ENCODE measurements at places on chromosomes 12 and 14.

DNA sequence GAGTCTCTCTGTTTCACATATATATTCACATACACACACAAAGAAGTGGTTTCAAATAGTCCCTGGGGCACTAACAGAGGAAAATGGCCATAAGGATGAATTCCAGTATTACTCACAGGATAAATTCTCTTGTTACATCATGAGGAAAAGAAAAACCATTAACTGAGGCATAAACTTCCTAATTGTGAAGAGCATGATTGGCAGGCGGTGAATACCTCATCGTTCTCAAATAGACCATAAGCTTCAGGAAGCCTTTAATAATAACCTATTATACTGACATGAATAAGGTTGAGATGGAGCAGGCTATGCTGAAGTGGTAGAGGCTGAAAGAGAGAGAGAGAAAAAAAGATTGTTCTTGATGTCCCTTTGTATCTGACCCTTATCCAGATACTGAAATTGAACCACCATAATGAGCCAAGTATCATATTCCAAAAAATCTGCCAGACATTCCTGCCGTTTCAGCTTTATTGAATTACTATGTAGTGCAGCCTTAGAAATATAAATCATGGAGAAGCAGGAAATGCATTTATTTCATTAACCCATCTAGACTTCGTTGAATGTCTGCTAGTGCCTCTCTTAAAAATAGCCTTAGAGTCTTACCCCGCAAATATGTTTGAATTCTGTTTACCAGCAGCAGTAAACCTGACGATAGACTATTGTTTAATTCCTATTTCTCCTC, 86.8 kb downstream of the NUAK1 start:
- DNase-seq: no peak

GRCh38 chr14:100271247-100271939, 32.4 kb downstream of the YY1 start:
- DNase-seq: no peak

GRCh38 chr12:40769846-40770245, 77.6 kb downstream of the CNTN1 start:
- no peak for DNase-seq

- DNase-seq: no peak
These were observed 117.4 kb downstream of the EML1 start for GRCh38 chr14:99910337-99911309.

DNA sequence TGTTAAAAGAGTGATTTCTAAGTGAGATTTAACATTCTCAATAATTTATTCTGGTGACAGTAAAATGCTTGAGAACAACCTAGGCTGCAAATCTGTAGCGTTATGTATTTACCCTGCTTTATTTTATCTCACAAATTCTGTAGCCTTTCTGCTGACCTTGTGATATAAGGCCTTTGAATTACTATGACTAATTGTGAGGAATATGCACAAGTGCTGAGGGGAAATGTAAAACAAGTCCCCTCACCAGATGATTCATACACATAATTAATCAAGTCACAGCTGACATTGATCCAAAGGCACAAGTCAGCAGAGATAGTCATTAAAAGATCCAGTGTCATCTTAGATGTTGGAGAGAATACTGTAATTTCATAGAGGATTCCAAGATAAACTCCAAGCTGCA, 992.7 kb upstream of the USP15 start:
- DNase-seq: no peak

DNA sequence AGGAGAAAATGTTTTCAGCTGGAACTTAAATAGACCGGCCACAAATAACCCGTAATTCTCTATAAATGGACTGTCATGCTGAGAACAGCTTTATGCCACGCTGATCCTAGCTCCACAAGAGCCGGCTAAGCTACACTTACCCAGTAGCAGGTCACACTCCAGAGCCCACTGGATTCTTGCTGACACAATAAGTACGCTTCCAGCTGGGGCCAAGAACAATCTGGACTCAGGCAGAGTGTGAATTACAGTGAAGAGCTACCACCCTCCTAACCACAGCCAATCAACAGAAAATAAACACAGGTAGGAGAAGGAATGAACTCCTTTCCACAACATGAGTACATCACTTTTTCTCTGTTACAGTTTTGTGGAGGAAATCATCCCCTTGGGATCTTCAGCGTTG, 531.3 kb downstream of the GALC start:
- no peak for DNase-seq

DNA sequence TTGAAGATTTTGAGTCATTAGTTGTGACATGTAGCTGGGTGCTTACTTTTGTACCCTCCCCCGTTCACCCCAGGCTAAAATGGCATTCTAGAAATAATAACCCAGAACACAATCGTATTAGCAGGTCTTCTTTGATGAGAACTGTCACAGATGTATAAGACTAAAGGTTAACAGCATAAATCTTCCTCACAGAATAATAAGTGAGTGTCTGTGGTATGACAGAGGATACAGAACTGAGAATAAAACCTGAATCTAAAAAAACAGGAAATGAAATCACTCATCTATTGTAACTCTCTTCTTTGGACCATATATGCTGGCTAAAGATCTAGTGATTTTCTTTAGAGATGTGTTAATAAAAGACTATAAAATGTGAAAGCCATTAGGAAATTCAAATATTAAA, 746.6 kb downstream of the LRFN5 start:
- DNase-seq: no peak

GRCh38 chr14:61140872-61141271, 140.3 kb downstream of the TMEM30B start:
- no peak for DNase-seq

GRCh38 chr14:93533842-93534241, 103.1 kb downstream of the UNC79 start:
- DNase-seq: no peak

- DNase-seq: no peak
These were observed 1.6 kb downstream of the INSM2 start for GRCh38 chr14:35535483-35536112.

DNA sequence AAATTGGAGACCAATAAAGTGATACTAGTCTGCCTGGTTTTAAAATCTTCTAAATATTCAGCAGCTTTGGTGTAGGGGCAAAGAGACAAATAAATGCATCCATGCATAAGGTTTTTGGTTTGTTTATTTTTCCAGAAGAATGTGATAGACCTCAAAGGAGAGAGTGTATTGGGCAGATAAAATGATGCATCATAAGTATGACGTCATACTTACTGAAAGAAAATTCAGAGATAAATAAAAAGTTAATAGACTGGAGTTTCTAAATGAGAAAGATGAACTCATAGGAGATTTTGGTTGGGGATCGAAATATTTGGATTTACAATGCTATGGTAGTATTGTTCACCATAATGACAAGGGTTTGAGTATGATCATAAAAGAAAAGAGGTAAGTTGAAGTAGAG, 10.2 kb downstream of the SYT10 start:
- no peak for DNase-seq

- no peak for DNase-seq
These were observed 130.2 kb downstream of the RBM19 start for GRCh38 chr12:113835896-113836295.

DNA sequence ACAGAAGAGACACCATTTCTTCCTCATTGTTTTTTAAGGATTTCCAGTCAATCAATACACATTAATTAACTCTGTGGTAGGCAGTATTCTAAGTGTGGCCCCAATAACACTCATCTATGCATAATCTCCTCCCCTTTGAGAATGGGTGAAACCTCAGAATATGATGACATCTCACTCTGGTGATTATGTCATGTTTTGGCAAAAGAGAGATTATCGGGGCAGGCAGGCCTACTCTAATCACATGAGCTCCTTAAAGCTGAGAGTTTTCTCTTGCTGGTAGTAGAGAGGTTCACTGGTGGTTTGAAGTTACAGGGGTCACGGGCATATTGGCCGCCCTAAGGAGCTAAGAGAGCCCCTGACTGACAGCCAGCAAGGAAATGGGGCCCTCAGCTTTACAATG, 7.1 kb upstream of the LGMN start:
- no peak for DNase-seq

DNA sequence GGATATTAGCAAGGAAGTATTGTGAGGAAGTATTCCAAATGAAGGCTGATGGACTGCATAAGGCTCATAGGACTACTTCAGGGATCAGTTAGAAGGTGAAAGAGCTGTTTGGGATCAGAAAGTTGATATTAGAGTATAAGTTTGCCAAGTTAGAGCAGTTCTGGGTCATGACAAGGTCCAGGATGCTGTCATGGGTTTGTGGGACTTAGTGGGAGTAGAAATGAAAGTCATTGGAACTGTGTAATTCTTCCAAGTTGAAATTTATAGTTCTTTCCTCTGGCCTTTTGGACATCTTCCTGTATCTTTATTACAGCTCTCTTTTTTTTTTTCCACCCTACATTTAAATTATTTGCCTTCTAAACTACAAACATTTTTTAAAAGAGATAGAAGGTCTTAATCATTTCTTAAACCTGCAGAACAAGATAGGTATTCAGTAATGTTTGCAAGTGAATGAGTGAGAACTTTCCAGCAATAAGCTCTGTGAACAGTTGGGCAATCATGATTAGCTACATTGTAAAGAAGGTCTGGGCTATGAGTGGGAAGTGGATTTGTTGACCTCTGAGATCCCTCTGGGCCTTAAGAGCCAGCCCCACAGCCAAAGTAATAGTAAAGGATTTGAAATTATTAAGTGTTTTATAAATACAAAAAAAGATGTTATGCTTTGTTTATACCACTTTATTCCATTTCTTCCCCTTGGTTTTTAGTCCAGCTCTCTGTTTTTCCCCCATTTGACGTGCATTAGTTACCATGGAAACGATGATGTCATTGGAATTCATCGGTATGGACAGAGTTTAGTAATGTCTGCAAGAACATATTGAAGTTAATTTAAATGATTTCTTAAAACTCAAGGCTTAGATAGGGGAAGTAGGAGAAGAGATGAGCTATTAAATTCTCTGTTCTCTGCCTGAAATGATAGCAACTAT, 247.9 kb upstream of the ARHGAP5 start:
- DNase-seq: no peak

- DNase-seq: no peak
These were observed at the start of gene RDH16 for GRCh38 chr12:56957229-56958052. Gene RDH16, minus strand, starts transcription at chr12:56957608. Its CDS starts 146 bp downstream, at chr12:56957462.

DNA sequence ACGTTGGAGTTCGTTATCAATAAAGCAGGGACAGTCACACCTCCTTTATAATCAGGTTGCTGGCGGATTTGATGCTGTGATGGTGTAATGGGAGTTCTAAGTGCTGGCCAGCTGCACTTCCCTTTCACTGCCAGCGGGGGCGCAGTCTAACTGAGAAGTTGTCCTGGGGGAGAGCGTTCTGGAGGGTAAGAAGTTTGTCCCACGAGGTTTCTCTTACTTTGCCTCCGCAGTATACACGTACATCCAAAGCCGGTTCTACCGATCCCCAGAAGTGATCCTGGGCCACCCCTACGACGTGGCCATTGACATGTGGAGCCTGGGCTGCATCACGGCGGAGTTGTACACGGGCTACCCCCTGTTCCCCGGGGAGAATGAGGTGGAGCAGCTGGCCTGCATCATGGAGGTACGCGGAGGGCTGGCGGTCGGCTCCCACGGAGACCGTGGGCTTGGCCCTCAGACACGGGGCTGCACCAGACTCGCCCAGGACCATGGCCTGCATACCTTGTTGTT, 42.7 kb downstream of the DYRK4 start:
- DNase-seq: peak; percentile 60

DNA sequence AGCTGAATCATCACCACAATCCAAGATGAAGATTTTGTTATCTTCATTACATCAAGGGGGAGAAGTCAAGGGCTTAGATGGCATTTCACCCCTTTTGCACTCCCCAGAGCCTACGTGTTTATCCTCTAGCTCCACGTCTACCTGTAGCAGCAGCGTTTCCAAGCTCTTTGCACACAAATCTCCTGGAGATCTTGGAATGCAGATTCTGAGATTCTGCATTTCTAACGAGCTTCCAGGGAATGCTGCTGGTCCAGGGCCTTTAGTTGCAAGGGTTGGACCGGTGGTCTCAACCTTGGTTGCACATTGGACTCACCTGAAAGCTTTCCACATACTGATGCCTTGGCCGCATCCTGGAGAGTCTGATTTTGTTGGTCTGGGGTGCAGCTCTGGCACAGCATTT, 49.5 kb upstream of the STON2 start:
- DNase-seq: no peak

- DNase-seq: no peak
These were observed 171.1 kb upstream of the G2E3 start for GRCh38 chr14:30387871-30388270.

- DNase-seq: peak; percentile 22
These were observed 1.8 kb downstream of the CKB start for GRCh38 chr14:103520657-103521437.

- DNase-seq: no peak
These were observed 175.6 kb upstream of the FAR2 start for GRCh38 chr12:28973491-28973890.

GRCh38 chr14:62689733-62690132, 355.5 kb downstream of the KCNH5 start:
- DNase-seq: no peak

- no peak for DNase-seq
These were observed 290.4 kb upstream of the RTL1 start for GRCh38 chr14:101193845-101194372.

DNA sequence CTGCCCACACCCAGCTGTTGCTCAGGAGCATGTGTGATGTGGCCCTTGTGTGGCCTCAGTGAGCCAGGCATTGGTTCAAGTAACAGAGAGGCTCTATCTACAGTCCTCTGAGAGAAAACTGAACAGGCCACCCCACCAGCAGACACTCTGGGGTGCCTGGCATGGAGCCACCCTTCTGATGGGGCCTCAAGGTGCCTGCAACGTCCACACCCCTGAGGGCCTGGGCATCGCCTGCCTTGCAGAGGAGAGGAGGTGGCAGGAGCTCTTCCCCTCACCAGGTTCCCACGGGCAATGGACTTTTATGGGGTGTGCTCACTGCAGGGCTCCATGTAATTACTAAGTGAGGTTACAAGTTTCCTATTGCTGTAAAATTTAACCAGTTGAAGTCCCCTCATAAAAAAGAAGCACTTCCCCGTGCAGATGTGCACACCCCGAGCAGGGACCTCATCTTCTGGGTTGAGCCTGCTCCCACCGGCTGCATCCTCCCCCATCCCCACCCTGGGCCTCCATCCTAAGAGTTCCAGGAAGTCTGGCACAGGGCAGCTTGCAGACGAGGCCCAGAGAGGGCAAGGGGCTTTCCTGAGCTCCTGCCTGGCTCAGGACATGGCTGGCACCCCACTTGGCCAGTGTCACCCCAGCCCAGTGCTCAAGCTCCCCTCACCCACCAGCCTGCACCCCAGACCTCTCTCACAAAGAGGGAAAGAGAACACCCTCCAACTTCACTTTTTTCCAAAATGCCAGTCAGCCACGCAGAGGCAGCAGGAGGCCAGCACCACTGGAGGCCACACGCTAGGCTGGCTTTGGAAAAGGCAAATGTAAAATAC, 270.4 kb upstream of the RTL1 start:
- no peak for DNase-seq

DNA sequence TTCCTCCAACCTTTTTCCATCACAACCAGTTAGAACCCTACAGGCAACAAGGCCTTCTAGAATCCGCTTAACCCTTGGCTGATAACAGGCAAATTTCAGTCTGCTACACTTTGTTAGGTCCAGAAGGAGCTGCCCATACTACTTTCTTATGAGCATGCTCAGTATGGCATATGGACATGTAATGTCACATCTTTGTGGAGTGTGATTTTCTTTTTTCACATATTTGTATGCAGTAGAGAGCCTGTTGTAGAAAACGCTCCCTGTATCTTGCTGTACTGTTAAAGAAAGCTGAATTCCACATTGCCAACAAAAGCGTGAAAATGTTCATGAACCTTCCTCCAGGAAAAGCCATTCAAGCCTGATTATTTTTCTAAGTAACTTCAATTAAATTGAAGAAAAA, 196.5 kb downstream of the SLC41A2 start:
- no peak for DNase-seq

- no peak for DNase-seq
These were observed 8.6 kb downstream of the SPRYD4 start for GRCh38 chr12:56476972-56477432.

GRCh38 chr14:73402579-73402978, 55.8 kb downstream of the NUMB start:
- no peak for DNase-seq

Data from activated CD4-positive, CD25-positive, alpha-beta regulatory T cell treated with anti-CD3 and anti-CD28 coated beads, Interleukin-2, amount 50 U/mL, for 16 hours (primary cell).